HAP-1 (cell line): ENCODE measurements at places on chromosomes 16 and 17.

GRCh38 chr16:57798953-57799599 is 3.2 kb downstream of the KIFC3 start:
- no peak for DNase-seq

DNA sequence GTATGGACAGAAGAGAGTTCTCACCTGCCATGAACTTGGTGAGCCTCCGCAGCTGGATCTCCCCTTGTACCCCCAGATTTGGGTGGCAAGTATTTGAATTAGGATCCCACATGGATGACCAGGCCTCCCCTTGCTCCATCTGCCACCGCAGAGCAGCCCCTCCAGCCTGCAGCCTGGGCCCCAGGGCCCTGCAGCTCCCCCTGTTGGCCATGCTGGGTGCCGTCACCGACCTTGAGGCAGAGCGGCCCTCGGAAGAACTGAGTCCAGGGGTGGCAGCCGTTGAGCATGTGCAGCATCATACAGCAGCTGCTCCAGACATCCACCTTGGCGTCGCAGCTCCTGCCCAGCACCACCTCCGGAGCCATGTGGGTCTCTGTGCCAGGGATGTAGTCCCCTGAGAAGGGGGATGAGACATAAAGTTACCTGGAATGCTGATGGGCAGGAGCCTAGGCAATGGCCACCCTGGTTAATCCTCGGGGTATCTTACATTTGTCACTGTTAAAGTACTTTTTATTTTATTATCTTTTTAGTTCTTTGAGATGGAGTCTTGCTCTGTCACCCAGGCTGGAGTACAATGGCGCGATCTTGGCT is 9.0 kb upstream of the SPATA32 start:
- no peak for DNase-seq

GRCh38 chr17:50279181-50279526 is 4.9 kb downstream of the TMEM92 start:
- no peak for DNase-seq

DNA sequence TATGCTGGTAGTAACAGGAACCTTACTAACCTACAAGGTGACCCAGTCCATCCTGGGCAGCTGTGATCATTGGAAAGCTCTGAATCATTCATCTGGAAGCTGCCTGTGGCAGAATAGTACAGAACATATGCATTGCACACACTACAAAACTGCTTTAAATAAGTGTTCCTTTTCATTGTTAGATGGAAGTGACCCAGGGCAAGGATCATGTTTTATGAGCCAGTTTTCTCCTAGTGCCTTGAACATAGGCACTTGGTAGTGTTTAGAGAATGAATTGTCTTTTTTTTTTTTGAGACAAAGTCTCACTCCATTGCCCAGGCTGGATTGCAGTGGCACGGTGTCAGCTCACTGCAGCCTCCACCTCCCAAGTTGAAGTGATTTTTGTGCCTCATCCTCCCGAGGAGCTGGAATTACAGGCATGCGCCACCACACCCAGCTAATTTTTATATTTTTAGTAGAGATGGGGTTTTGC is 55.4 kb downstream of the TENT4B start:
- DNase-seq, result peak; percentile 26

GRCh38 chr16:11056090-11056992 is 112.0 kb downstream of the CLEC16A start:
- DNase-seq, result no peak

GRCh38 chr16:58733248-58733670 is 857 bp downstream of the GOT2 start:
- no peak for DNase-seq

- no peak for DNase-seq
These were observed 40.4 kb downstream of the BAIAP2 start for GRCh38 chr17:81075307-81075706.

GRCh38 chr16:59013930-59014329 is 279.8 kb upstream of the GOT2 start:
- no peak for DNase-seq

GRCh38 chr16:49738832-49739231 is 117.1 kb downstream of the ZNF423 start:
- no peak for DNase-seq

GRCh38 chr17:82384730-82385481 is 13.3 kb downstream of the UTS2R start:
- DNase-seq, result no peak

- DNase-seq, result no peak
These were observed 731.8 kb downstream of the CDH11 start for GRCh38 chr16:64390102-64390501.

DNA sequence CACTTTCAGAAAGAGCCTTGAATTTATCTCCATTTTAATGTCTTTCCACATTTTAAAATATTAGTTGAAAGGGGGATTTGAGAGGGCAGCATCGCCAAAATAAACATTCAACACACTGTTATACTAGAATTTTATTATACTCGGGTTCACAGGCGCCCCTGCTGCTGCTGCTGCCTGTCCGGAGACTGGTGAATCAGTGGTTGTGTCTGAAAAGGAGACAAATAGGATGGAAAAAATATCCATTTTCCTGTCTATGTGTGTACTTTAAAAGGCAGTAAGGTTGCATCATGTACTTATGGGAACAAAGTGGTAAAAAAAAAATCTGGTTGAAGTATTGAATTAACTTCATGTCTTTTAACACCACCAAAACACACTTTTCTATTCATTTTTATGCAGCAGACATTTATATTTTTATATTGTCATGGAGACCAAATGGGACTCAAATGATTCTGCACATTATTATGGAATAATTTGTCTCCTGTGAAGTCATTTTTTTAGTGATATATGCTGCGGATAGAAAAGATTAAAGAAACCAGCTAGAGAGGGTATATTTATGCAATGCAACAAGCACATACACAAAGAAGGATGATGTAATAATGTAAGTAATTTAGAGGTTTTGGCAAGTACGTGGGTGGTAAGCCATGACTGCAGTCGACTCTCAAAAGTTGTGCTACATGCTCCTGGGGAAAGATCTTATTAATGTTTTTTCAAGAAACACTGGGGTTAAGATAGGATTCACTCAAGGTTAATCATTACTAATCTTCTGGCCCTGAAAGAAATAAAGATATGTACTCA is 759.0 kb upstream of the SOX9 start:
- no peak for DNase-seq

GRCh38 chr17:67058036-67058435 is 13.7 kb downstream of the CACNG1 start:
- DNase-seq, result no peak

- DNase-seq, result no peak
These were observed 111.2 kb upstream of the IRX6 start for GRCh38 chr16:55212791-55213190.

DNA sequence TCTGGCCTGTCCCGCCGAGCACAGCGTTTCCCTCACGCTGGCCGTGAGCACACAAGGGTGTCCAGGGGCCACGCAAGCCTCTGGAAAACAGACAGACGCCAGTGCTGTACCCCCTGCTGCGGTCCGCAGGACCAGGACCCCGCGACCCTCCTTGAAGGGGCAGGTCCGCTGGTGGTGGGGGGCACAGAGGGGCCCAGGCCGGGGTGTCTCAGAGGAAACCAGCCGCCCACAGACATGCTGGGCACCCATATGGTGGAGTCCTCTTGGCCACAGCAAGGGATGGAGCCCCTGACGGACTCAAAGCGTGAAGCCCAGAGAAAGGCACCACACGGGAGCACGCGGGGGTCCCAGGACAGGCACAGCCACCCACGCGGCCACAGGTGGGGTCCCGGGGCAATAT is 34.4 kb downstream of the METRNL start:
- DNase-seq, result no peak

DNA sequence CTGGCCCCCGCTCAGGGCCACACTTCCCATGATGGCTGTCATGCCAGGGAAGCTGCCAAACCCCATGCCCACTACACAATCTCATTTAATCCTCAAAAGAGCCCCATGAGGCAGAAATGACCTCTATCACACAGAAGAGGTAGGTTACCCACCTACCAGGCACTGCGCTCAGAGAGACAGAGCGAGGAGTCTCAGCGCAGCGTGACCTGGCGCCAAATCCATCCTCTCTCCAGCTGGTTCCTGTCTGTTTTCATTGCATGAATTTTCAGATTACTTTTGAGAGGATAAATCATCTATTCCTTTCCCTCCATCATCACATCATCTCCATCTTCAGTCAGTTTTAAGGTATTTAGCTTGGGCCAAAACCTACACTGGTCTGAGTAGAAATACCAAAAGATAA is 101.5 kb upstream of the DNAH17 start:
- no peak for DNase-seq

GRCh38 chr17:50884439-50885311 is 18.5 kb upstream of the TOB1 start:
- no peak for DNase-seq

- no peak for DNase-seq
These were observed 1161.5 kb downstream of the CDH11 start for GRCh38 chr16:63960321-63960720.

DNA sequence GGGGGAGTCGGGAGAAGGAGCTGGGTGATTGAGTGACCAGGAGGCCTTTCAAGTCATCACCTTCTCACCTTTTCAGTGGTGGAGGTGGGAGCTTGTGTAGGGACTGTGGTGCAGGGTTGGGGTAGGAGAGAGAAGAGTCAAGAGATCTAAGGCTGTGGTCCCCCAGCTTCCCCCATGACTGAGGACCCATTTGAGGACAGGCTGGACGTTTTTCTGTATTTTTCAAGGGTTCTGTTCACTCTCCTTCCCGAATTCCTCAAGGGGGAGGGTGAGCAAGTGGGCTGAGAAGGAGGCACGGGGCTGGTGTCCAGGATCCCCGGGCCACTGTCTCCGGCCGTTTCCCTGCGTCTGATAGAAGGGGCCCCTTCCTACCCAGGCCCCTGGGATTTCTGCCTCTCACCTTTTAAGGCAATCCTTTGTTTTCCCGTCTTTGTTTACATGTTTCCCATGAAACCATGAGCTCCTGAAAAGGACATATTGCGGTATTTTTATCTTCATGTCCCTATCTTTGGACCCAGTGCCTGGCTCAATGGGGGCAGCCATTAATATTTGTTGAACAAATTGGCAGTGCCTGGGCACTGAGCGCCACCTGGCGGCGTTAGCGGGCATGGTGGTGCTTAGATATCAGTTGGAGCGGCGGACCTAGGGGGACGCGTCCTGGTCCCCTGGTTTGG is 9.2 kb upstream of the CD300A start:
- peak; percentile 60 for DNase-seq

GRCh38 chr16:82317411-82318167 is 147.6 kb upstream of the MPHOSPH6 start:
- DNase-seq, result no peak

DNA sequence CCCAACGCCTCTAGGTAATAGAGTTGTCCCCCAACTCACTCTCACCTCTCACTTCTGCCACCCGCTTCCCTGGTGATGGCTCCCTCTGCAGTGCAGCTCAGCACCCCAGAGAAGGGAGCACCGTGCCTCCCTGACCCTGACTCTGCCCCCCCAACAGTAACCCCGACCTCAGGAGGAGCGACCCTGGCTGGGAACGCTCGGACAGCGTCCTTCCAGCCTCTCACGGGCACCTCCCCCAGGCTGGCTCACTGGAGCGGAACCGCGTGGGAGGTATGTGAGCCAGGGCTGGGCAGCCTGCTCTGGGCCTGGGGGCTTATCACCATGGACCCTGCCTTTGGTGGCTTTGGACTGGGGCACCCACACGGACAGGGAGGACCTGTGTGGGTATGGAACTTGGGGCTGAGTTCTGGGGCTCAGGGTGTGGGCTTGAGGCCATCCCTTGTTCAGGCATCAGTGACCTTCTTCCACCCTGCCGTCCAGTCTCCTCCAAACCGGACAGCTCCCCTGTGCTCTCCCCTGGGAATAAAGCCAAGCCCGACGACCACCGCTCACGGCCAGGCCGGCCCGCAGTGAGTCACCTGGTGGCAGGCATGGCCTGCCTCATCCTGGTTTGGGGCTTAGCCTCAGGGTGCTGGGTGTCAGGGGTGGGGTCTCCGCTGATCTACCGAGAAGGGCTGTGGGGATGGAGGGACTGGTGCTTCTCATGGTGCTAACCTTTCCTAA is 6.7 kb upstream of the C17orf107 start:
- no peak for DNase-seq

- DNase-seq, result no peak
These were observed 37.7 kb upstream of the SREBF1 start for GRCh38 chr17:17874478-17874877.

GRCh38 chr17:40978575-40979151 is 5.5 kb downstream of the KRT40 start:
- DNase-seq, result no peak

GRCh38 chr17:78342449-78343186 is 17.3 kb downstream of the SOCS3 start:
- no peak for DNase-seq

GRCh38 chr16:2257726-2258125 is 6.3 kb upstream of the ECI1 start:
- DNase-seq, result no peak

GRCh38 chr16:79595931-79596450 is 4.5 kb downstream of the MAF start:
- DNase-seq, result no peak

DNA sequence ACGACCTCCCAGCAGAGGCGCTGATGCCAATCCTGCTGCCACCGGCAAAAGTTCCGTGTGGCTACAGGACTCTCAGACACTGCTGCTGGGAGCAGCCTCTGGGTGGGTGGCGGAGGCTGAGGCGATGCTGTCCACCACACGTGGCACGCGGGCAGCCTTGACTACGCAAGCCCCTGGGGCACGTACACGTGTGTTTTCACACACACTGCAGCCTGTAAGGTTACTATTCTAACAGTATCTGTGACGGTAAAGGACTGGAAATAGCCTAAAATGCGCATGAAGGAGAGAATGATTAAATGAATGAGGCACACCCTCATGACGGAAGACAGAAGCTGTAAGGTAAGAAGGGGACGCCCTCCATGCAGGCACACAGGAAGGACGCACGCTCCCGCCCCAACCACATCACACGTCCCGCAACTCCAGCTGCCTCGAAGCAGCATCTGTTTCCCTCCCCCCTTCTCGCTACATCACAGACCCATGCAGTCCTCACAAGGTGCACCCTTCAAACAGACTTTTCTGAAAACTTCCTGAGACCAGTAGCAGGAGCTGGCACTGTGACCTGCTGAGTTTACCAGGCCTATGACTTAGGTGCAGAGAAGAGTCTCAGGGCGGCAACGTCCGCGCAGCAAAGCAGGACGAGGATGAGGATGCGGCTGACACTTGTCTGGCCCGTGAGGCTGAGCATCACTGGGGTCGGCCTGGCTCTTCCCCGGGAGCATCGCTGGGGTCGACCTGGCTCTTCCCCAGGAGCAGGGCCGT is 28.7 kb upstream of the FASN start:
- no peak for DNase-seq
